ENCODE measurements at places on chromosomes 6 and 20.
A peak's percentile ranks its signal among the peaks of the same experiment; 100 is the strongest.

DNA sequence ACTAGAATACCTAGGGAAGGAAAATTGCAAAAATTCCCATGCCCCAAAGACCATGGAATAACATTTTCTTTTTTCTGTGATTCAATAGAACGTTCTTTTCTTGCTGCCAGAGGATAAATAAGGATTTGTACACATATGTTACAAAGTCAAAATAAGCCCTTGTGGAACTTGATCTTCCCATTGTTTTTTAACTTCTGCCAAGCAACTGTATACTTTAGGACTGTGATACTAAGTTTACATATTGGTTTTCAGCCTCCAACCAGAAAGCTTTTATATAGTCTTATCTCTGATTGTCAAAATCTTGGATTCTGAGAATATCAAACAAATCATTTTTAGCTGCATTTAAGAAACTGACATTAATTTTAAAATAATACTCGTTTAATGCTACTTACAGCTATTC, 84.6 kb downstream of the HMGCLL1 start:
- DNase-seq, result no peak

GRCh38 chr6:37491171-37491829, 8.4 kb downstream of the CCDC167 start:
- no peak for DNase-seq

DNA sequence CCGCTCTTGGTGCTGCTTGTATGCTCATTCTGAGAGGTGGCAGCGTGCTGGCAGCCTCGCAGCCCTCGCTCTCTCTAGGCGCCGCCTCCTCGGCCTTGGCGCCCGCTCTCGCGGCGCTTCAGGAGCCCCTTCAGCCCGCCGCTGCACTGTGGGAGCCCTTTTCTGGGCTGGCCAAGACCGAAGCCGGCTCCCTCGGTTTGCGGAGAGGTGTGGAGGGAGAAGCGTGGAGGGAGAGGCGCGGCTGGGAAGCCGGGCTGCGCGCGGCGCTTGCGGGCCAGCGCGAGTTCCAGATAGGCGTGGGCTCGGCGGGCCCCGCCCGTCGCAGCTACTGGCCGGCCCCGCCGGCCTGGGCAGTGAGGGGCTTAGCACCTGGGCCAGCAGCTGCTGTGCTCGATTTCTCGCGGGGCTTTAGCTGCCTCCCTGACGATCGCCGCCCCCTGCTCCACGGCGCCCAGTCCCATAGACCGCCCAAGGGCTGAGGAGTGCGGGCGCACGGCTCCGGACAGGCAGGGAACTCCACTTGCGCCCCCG, 19.5 kb upstream of the FAM8A1 start:
- DNase-seq, result peak; percentile 42

- no peak for DNase-seq
These were observed 100.8 kb downstream of the GRM4 start for GRCh38 chr6:34044945-34045595.

DNA sequence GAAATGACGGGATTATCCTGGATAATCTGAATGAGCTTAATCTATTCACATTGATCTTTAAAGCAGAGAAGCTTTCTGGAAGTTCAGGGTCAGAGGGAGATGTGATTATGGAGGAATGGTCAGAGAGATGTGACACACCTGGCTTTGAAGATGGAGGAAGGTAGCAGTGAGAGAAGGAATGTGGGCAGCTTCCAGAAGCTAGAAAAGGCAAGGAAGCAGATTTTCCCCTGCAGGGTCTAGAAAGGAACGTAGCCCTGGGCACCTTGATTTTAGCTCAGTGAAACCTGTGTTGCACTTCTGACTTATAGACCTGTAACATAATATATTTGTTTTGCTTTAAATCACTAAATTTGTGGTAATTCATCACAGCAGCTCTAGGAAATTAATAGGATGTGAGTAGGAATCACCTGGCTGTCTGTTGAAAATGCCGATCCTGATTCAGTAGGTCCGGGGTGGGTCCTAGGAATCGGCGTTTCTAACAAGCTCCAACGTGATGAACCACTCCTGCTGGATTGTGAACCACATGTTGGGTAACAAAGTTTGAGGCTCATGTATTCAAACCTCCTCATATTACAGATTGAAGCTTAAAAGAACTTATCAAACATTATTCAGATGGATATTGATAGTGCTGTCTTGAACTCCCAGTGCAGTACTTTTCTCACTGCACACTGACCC, 157.0 kb downstream of the GJA1 start:
- no peak for DNase-seq

GRCh38 chr20:24617757-24618450, 148.5 kb downstream of the SYNDIG1 start:
- DNase-seq, result no peak

DNA sequence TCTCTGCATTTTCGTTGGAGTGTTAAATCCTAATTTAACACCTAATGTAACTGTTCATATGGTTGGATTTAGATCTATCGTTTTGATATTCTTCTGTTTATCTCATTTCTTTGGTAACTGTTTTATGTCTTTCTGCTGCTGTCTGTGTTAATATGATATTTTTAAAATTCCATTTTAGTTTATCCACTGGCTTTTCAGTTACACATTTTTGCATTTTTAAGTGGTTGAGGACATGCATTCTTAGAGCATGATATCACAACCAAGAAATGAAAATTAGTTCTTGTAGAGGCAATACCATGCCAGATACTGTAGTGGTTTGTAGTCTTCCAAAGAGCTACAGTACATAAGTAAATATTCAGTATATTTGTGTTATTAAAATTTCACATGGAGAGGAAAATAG, 58.6 kb downstream of the LIN28B start:
- DNase-seq, result peak; percentile 76

GRCh38 chr6:48777411-48777810, 666.4 kb upstream of the PTCHD4 start:
- DNase-seq, result no peak

- DNase-seq, result no peak
These were observed 95.0 kb downstream of the CDH26 start for GRCh38 chr20:60053125-60053817.

DNA sequence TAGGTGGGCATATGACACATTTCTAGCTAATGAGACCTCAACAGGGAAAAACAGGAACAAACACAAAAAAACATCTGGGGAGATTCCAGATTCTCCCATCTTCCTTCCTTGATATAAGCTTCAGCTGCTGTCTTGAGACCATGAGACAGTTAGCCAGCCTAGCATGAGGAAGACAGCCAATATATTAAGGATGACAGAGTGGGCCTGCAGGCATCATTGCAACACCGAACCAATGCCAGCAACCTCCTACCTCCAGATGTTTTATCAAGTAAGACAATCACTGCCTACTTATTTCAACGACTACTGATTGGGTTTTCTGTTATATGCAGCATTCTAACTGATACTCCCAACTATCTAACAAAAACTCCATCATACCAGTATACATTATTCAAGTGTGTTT, 119.0 kb downstream of the ISM1 start:
- peak; percentile 66 for DNase-seq
